ENCODE measurements at places on chromosomes 5 and 9.

DNA sequence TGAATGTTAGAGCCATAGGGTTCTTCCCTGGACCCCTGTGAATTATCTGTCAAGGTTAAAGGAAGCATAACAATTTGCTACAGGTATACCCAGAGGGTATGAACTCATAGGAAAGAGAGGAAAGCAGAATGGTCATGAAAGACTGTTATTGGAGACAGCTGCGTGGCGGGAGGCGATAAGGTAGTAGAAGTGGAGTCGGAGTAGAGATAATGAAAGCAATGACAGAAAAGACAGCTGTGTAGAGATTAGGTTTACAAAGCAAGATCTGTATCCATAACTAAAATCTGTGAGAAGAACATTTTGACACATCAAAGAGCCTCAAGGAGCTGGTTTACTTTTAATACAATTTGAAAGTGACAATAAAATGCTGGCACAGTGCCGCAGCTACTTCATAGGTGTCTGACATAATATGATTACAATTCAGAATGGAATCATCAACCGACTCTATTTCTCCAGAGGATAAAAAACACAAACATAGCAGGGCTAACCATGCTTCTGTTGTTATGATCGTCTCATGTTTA lies 603.9 kb downstream of the CDH12 start:
- no peak for DNase-seq

GRCh38 chr5:152813526-152813925 lies 408.4 kb upstream of the NMUR2 start:
- DNase-seq: no peak

DNA sequence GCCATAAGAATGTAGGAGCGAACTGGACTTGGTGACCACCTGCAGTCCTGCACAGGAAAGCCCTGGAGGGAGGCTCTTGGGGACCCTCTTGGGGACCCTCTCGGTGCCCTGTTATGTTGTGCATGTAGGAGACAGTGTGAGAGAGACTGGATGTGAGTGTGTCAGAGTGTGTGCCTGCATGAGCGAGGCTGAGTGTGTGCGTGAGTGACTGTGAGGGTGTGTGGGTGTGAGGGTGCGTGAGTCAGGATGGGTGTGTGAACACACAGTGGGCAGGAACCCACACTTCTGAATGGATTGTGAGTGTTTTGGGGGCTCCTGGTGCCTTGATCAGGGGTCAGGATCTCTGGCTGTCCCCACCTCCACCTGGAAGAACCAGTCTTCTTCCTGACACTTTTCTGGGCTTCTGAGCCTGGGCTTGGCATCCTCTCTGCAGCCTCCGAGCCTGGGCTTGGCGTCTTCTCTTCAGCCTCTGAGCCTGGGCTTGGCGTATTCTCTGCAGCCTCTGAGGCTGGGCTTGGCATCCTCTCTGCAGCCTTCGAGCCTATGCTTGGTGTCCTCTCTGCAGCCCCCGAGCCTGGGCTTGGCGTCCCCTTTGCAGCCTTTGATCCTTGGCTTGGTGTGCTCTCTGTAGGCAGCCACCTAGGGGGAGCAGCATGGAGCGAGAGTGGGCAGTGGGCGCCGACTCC lies 25.6 kb upstream of the ANKRD33B start:
- DNase-seq: no peak

- DNase-seq: no peak
Measured at GRCh38 chr5:100469767-100470166, 65.4 kb upstream of the FAM174A start.

DNA sequence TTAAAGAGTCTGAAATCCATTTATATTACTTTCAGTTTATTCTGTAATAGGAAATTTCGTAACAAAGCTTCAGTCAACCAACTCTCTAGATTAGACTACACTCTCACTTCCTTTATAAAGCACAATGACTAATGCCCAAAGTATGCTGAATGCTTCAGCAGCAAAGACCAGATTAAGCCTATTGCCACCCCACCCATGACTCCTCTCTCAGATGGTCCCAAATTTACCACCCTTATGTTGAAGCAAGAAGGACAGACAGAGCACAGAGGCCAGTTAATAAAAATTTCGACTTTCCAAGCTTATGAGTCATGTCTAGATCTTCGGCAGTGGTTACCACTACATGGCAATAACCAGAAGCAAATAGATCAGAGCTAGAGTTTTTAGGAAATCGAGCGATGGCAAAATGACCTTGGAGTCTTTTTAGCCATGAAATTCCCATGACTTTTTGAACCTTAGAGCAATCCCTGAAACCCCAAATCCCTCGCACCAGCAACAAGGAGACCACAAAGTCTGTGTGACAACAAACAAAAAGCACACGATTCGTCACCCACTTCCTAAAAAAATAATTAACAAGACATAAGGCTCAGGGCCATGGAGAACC lies 287.8 kb upstream of the RASA1 start:
- no peak for DNase-seq

GRCh38 chr5:159100025-159100781 lies 487 bp upstream of the EBF1 start:
- peak; percentile 46 for DNase-seq

DNA sequence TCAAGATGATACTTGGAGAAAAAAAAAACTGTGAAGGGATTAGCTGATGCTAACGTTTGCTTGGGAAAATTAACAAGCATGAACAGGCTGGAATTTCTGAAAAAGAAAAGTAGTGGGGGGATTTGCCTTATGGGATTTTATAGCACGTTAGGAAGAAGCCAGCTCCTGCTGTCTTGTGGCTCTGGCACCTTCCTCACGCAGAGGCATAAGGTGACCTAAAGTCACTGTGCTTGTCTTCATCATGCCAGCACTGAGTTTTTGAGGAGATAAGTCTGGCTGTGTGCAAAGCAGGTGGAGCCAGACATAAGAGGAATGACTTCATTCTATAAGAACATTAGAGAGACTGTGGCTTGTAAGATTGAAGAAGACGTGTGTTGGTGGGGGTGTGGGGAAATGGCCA lies 94.4 kb upstream of the MAP1B start:
- no peak for DNase-seq

DNA sequence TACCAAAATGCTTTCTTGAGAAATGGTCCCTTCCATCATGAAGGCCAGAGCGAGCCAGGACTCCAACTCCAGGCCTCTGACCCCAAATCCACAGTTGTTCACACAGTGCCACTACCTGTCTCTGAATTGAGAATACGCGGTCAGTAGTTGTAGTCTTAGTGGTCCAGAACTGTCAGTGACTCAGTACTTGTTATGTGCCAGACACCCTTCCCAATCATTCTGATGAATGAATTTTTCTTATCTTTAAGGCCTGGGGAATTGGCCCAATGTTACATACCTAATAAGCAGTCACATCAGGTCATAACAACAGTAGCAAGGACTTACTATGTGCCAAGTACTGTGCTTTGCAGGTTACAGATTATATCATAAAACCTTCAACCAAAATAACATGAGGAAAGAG lies 72.7 kb upstream of the RARS1 start:
- no peak for DNase-seq

GRCh38 chr5:134840811-134841210 lies 5.0 kb upstream of the C5orf24 start:
- no peak for DNase-seq

- no peak for DNase-seq
Measured at GRCh38 chr5:74529101-74529500, 111.4 kb downstream of the ENC1 start.

DNA sequence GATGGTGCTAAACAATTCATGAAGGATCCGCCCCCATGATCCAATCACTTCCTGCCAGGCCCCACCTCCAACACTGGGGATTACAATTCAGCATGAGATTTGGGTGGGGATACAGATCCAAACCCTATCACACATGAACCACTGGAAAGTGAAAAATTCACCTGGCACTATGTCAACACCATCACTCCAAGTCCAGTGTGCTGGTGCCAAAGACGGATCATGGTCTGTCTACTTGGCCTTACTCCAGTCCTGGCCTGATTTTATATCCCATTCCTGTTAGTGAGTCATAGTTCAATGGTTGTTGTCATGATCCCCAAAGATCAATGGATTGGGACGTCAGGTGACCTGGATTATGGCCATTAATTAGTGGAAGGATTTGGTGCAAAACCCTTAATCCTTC lies 147.4 kb upstream of the RPS23 start:
- no peak for DNase-seq

DNA sequence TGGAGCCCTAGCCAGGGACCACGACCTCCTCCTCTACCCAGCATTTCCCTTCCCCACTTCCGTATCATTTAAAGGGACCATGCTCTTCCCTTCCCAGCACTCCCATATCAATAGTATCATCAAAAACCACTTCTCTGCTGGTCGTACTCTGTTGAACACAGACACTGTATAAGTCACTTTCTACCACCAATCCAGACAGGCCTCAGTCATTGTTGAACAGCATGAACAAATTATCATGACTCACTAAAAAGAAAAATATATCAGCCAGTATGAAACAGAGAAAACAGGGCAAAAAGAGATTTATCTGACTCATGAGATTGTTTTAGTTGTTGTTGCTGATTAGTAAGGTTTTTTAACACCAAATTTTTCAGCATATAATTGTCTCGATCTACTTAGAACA lies 89.8 kb downstream of the CDKN2A start:
- DNase-seq: no peak

- DNase-seq: no peak
Measured at GRCh38 chr9:35002623-35003022, 13.1 kb downstream of the DNAJB5 start.

GRCh38 chr5:68180121-68181038 lies 35.2 kb upstream of the PIK3R1 start:
- no peak for DNase-seq

DNA sequence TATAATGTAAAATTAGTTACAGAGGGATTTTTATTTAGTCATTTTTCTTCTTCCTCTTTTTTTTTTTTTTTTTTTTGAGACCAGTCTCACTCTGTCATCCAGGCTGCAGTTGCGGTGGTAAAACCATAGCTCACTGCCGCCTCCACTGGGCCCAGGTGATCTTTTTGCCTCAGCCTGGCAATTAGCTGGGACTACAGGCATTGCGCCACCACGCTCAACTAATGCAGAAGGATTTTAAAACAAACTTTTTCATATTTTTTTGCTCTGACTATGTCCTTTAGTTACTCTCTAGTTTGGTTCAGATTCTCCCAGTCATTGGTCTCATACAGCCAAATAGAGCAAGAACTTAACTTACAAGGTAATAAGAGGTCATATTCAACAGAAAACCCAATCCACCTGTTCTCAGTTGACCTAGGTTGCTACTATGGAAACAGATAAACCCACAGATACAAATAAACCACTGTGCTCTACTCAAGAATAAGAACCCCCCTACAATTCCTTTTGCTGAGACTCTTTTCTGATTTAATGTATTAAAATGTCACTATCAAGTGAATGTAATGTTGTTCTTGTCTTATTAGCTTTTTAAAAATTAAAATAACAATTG lies 50.1 kb upstream of the TTC39B start:
- DNase-seq: no peak

DNA sequence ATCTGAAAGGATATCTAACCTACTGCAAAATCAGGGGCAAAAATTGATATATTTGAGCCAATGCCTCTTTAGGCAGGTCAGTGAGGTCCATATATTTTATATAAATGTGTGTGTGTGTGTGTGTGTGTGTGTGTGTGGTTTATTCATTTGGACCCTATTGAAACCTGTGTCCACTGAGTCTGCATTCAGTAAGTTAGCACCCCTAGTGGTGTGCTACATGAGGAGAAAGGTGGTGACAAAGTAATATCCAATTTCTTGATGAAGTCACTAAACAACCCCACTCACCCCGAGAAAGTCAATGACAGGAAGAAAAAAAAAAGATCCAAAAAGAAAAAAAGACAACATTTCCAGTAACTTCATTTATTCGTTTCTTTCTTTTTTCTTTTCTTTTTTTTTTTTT lies 4.1 kb downstream of the FBXW11 start:
- DNase-seq: no peak

- no peak for DNase-seq
Measured at GRCh38 chr9:5429873-5430564, 7.7 kb downstream of the PLGRKT start.

DNA sequence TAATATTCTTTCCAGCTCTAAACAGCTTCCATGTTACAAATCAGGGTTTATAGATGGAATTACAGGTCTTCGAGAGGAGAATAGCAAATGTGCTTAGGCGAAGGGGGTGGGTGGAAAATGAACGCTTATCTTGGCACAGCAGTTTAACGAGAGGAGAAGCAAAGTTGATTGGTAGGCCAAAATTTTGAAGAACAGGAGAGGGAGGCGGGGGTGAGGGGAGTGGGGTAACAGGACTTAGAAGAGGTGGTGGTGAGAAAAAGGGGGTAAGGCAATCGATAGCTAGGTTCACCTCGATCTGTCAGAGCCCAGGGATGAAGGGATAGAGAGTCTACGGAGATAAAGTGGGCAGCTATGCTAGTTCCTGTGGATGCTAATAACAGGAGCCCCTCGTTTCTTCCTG lies 764 bp downstream of the ANKRA2 start:
- DNase-seq: no peak

DNA sequence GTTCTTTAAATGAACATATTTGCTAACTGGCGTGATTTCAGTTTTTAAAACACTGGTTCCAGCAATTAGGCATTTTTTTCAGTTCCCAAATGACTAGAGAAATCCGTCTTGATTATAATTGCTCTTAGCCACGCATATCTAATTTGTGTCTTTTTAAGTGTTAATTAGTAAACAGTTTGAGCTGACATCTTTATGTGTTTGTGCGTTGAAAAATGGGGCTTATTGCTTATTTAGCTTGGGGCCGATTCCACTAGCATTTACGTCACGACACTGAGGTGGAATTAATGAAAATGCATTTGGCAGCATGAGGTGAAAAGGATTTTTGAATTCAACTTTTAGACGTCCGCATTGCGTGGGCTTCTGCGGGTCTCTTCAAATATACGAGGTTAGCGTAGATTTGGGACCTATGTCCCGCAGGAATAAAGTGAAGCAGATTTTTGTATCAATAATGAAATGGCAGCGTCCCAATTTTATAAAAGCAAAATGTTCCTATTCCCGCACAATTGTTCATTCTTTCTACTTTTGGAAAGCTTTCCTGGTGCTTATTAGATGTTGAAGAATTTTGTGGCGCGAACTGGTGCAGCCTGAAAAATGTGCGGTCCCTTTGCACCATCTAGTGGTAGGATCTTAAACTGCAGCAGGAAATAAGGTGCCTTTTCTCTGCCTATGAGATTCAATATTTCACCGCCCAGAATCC lies 122.7 kb upstream of the LMX1B start:
- DNase-seq: peak; percentile 27

GRCh38 chr5:173495225-173495904 lies 121.1 kb downstream of the BOD1 start:
- DNase-seq: no peak
